ENCODE measurements at places on chromosomes 3 and 15.

- DNase-seq: no peak
Observed at GRCh38 chr15:42903388-42904324, 16.9 kb downstream of the TTBK2 start.

- DNase-seq: peak; percentile 11
Observed at GRCh38 chr3:179446501-179446900, 4.8 kb downstream of the GNB4 start.

DNA sequence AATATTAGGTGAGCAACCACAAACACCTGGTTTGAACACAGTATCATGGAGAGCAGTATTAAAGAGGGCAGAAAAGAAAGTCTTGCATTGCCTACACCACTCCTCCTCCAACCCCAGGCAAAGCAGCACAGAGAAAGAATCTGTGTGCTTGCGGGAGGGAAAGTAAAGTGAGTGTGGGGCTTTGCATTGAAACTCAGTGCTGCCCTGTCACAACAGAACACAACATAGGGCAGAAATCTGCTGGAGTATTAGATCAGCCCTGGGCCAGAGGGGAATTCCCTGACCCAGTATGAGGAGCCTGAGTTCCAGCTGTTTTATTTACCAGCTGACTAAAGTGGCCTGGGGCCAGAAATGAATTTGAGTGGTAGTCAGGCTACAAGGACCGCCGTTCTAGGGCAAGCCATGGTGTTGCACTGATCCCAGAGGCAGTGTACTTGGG is 75.5 kb downstream of the SPATA16 start:
- peak; percentile 9 for DNase-seq

- DNase-seq: no peak
Observed at GRCh38 chr3:43499256-43499655, 122.6 kb downstream of the ANO10 start.

DNA sequence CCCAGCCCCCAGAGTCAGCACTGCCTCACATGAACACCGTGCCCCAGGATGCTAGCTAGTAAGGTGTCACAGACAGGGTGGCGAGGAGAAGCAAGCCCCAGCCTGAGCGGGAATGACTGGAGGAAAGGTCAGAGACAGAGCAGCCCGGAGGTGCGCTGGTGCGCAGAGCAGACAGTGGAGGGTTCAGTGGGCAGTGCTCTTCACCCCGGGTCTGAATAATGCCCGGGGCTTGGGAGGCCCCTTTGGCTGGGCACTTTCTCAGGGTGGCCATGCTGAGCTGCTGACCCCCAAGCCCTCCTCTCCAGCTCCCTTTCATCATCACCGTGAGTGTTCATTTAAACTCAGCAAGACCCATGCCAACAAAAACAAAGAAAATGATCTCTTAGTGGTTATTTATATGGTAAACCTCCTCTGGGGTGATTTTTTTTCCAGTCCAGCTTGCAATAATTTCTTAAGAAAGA is 110.8 kb downstream of the VGLL4 start:
- no peak for DNase-seq
